Cortex of kidney (tissue), 1 donor: ENCODE measurements at places on chromosomes 4 and X.

DNA sequence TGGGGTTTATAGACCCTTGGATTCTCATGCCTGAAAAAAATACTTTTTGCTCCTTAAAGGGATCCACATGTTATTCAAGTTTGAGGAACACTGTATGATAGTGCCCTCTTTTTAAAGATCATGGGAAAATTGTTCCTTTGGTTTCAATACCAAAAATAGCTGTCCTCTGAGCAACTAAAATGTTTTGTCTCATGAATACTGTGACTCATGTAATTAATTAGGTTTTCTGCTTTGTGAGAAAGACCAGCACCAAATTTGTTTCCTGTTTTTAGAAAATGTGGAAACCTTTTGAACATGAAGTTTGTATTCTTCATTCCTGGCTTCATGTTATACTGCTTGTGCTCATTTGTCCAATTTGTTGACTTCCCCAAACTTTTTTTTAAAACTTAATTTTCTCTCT is 127.6 kb upstream of the SH3RF1 start:
- DNase-seq = no peak

DNA sequence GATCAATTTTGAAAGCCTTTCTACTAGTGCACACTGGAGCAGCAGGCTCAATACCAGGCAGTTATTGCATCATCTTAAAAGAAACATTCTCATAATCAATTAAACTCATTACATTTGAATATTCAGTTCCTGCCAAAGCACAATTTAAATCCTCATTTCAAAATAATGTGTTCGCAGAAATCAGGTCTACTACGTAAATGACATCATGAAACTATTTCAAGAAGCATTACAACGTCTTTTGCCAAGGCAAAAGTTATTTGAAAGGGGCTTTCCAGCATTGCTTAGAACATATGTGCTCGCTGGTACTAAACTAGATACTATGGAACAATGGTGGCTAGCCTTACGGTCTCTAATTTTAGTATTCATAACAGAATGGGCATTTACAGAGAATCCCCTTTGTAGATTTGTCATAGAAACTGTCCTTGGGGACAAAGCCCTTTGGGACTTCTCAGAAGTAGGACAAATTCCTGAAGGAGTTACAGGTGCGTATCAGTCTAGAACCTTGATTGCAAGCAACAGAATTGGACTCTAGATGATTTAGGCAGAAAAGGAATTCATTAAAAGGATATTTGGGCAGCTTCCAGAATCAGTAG is 27.6 kb upstream of the HUWE1 start:
- DNase-seq = no peak

DNA sequence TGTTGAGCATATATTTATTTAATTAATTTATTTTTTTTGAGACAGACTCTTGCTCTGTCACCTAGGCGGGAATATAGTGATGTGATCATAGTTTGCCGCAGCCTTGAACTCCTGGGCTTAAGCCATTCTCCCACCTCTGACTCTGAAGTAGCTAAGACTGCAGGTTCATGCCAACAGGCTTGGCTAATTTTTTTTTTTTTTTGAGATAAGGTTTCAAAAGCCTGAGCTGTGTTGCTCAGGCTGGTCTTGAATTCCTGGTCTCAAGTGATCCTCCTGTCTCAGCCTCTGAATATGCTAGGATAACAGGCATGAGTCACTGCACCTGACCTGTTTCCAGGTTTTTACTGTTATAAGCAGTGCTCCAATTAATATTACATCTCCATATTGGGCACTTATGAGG is 4.8 kb downstream of the ADD1 start:
- DNase-seq = no peak

DNA sequence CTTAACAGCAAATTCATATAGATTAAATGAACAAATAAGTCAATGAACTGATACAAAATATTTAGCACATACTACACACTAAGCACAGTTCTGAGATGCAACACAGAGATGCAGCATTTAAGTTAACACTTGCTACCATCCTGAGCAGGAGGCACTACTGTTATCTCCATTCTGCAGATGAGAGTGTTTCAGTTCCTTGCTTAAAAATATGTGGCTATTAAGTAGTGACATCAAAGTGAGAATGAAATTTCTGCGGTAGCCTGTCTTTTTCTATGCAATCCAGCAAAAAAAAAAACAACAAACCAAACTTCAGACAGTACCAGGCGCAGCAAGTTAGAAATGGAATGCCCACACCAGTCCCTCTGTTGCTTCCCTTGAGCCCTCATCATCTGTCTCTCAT is 90.8 kb downstream of the SHISA3 start:
- DNase-seq = no peak
